ENCODE measurements at places on chromosomes 2 and 18. TPM values are rescaled to one million over a fixed set of nuclear protein-coding genes. Genes with fewer than 3 reads are reported as not detected.

NPAS2 gene
- total RNA-seq, result 17.5 TPM

CEBPZ gene
- 57.6 TPM for total RNA-seq

GRCh38 chr2:200247494-200247893, 59.0 kb upstream of the SPATS2L start:
- no peak for DNase-seq

DNA sequence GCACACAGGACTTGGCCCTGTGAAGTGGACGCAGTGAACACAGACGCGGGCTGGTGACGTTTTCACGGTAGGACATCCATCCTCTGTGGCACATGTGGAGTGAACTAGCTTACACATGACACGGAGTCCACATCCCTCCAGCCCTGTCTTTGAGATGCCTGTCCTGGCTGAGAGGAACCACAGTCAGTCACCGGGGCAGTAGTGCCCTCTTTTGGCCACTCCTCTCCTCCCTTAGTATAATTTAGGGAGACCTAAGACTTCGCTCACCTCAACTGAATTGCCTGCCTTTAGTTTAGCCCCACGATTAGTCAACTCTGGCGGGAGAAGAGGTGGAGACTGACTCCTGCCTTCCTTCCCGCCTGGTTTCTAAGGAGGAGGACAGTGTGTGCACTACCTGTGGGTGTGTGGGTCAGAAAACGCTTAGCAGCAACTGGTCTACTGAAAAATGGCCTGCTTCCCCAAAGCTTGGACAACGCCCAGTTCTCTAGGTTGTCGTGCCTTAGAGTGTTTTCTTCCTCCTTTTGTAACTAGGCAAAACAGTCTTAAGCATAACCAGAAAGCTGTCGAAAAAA, 70.6 kb downstream of the MBP start:
- no peak for DNase-seq

Measured in sciatic nerve (tissue), 2 donors.